ENCODE measurements at places on chromosomes 3 and 15.

DNA sequence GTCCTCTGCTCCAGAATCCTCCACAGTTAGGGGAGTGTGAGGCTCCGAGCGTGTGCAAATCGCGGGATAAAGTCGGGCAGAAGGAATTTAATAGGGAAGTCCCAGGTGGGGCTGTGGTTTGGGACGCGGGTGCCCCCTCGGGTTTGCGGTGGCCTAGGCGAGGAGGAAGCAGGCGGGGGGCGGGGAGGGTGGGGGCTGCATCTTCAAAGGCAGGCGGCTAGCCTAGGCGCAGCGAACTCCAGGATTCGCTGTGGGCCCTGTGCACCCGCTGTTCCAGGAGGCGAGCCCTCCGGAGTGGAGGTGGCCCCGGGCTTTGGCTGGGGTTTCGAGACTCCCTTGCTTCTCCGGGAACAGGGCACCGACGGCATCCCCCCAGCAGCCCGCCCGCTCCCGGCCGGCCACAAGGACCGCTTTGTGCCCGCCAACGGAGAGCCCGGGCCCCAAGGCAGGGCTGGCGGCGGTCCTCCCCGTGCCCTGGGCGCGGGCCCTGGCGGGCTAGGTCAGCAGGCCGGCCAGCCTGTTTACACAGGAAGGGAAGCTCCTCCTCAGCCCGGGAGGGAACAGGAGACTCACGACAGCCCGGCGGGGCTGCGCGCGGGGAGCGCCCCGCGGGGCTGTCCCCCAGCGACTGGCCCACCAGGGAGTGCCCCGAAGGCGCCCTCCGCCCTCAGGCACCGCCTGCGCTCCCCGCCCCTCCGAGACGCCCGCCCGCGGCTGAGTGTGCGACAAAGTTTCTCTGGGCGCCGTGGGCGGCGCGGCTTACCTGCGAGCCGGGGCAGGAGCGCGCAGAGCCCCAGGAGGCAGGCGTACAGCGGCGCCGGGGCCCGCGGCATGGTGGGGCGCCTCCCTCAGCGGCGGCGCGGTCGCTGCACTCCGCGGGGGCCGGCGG lies 753 bp downstream of the ITGB5 start:
- DNase-seq = no peak

DNA sequence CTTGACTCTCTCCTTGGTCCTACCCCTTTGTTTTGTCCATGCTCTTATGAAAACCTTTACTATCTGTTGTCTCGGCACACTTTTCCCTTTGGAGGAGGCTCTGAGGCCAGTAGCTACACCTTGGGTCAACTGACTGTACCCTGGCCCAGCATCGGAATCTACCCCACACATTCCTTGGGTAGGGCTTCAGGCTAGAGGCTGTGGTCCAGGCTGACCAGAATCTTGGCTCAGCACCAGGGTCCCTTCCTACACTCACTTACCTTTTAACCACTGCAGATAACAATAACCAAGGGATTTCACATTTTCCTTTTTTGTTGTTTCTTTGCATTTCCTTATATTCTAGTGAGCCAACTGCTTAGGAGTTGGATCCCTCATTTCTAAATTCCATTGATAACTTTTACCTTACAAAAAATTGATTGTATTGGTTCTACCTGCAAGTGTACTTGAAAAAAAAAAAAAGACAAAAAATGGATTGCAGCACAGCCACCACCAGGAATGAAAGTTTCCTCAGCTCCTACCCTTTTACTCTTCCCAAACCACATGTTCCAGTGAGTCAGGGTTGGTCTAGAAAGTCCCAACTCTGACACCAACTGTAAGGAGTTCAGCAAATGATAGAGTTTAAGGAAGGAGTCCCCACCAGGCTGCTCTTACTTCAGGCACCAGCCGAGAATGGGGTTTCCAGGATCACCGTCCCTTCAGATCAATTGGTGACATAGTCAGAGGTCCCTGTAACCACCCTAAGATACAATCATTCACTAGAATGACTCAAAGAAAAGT lies 95.6 kb downstream of the FBLN2 start:
- no peak for DNase-seq

GRCh38 chr3:160480931-160481330 lies 31.3 kb upstream of the TRIM59 start:
- no peak for DNase-seq

DNA sequence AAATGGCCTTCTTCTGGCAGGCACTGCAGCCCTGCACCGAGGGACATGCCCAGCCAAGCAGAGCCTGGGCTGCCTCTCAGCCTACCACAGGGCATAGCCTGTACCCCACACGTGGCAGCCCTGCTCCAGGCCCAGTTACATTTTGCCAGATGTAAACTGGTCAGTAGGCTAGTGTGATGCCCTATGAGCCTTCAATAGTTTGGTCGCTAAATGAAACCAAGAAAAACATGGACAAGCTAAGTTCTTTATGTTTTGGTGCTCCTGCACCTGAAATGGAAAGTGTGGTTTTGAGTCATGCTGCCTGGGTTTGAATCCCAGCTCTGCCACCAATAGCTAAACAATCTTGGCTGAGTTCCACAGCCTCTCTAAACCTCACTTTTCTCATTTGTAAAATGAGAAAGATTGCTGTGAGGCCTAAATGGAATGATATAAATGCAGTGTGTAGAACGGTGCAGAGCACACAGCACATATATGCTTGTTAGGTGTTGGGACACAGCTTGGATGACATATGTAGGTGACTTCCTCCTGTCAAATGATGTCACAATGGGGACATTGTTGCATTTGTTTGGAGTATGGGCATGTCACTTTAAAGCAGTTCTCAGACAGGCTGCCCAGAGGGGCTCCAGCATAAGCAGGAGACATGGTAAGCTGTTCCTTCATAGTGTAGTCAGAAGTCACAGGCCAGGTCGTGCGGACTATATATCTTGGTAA lies 57.4 kb downstream of the ZBTB38 start:
- DNase-seq = no peak

- no peak for DNase-seq
Measured at GRCh38 chr3:15217841-15218267, 11.8 kb downstream of the CAPN7 start.

- no peak for DNase-seq
Measured at GRCh38 chr3:97009427-97010019, 195.1 kb downstream of the EPHA6 start.

DNA sequence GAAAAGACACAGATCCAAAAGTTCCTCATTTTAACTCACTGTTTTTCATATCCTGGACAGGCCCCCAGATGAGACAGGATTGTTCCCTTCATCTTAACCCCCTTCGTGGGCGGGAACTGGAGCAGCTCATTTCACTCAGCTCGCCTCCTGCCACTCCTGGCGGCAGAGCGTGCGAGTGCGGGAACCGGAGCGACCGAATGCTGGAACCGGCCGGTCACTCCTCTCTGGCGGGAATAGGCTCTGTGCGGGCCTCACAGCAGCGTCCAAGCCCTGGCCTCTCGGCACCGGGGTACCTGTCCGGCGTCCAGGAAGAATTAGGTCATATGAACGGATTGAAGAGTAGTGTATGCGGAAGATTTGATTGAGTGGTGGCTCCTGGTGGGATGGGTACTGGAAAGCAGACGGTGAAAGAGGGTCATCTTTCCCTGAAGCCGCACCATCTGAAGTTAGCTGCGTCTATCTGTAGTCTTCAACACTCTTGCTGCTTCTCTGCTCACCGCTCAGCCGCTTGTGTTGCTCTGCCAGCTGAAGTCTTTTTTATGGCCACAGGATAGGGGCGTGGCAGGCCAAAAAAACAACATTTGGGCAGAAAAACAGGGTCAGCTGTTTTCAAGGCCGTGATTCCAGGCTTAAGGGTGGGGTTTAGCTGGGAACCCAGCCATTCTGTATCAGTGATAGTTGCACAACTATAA lies 42.3 kb upstream of the FXR1 start:
- DNase-seq = no peak

DNA sequence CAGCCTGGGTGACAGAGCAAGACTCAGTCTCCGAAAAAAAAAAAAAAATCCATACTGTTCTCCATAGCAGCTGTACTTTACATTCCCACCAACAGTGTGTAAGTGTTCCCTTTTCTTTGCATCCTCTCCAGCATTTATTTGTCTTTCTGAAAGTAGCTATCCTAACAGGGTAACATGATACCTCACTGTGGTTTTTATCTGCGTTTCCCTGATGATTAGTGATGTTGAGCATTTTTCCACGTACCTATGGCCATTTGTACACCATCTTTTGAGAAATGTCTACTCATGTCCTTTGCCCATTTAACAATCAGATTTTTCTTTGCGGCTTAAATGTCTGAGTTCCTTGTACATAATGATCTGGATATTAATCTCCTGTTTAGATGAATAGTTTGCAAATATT lies 119.3 kb downstream of the RFX7 start:
- DNase-seq = no peak

- DNase-seq = no peak
Measured at GRCh38 chr3:49654955-49655556, 19.1 kb upstream of the APEH start.

GRCh38 chr3:130480736-130481135 lies 36.2 kb upstream of the COL6A6 start:
- peak; percentile 29 for DNase-seq

DNA sequence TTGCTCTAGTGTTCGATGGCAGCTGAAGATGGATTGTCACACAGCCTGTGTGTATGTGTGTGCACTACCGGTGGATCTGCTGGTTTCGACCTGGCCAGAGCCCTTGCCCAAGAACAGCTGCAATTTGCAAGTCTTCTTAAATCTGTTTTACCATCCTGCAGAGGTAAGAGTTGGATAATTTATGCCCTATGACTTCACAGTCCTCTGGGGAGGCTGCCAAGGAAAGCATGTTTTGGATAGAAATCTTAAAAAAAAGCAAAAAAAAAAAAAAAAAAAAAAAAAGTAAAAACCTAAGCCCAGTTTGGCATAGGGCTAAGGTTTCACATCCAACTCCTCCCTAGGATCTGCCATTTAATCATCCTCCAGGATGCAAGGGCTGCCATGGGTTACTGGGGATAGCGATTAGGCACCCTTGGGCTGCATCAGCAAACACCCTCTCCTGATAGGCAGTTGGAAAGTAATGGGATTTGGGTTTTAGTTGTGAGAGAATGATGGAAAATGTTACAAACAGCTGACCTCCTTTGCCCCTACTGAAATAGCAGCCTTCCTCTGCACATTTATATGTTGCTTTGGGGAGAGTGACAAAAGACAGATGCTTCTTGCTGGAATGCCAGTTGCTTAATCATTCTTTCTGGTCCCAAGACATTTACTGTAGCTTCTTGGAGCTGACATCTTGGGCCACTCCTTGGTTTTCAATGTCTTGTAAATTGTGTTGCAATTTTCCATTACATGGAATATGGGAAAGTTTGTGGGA lies 35.4 kb downstream of the CD200R1L start:
- DNase-seq = peak; percentile 92

- no peak for DNase-seq
Measured at GRCh38 chr3:152857082-152857481, 22.2 kb downstream of the P2RY1 start.

- no peak for DNase-seq
Measured at GRCh38 chr3:172288651-172289050, 159.6 kb downstream of the GHSR start.

DNA sequence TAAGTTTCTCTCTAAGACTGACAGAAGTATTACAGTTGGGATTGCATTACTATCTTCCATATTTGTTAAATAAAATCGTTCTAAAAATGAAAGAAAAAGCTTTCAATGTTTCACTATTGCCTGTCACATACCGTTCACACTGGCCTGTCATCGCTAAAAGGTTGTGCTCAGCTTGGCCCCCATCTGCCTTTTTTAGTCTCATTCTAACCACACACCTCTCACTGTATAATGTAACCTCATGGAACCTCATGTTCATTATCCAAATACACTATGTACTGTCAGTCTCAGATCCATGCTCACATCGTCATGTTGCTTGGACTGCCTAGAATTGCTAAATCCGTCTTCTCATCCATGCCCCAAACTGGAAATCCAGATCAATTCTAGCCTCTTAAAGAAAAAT lies 637.8 kb upstream of the ROBO1 start:
- DNase-seq = no peak

DNA sequence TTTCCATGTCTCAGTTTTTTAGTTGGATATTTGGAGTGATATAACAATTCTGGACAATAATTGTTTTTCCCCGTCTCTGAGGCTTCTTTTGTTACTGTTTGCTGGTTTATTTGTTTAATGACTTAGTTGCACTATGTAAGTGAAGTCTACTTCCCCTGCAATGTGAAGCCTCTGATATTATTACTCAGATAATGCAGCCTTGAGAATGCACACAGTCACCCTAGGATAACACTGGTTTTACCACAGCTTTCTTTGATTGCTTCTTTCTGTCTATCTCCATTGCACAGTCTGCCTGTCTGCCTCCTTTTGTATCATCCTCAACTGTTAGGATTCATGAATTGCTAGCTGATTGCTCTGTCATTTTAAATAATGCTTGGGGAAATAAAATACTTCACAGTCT lies 208.7 kb upstream of the ROBO1 start:
- no peak for DNase-seq

DNA sequence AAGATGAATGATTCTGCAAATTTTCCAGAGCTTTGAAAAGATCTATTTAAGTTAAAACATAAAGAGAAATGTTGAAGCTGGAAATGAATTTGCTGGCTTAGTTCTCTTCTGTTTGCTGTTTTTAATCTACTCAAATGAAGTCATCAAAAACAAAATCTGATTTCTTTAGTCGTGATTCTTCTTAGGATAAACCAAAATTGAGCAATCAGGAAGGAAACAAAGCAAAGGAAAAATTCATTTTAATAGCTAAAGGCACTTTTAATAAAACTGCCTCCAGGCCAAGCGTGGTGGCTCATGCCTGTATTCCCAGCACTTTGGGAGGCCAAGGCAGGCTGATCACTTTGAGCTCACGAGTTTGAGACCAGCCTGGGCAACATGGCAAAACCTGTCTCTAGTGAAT lies 91.2 kb downstream of the DUT start:
- no peak for DNase-seq

GRCh38 chr3:190384309-190384756 lies 3.6 kb upstream of the CLDN16 start:
- DNase-seq = no peak

- no peak for DNase-seq
Measured at GRCh38 chr3:67540198-67540894, 114.1 kb downstream of the SUCLG2 start.

GRCh38 chr3:15356176-15356575 lies 23.8 kb upstream of the SH3BP5 start:
- no peak for DNase-seq

DNA sequence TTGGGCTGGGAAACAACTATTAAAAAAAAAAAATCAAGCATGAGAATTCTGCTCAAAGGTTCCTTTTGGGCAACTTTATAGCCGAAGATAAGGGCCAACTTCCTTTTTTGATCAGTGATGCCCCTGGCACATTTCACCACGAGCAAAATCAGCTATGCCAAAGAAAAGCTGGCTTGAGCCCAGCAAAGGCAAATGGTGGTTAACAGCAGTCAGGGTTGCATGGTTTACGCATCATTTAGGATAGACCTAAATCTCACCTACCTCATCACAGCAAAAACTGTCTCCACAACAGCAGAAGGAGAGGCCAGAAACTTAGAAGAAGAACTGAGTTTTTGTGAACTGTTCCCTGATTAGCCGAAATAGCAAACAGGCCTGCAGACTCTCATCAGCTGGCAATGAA lies 220.1 kb upstream of the CDIN1 start:
- no peak for DNase-seq
